EL (cell line): ENCODE measurements at places on chromosomes 4 and X.

- DNase-seq = no peak
Measured at GRCh38 chrX:45783002-45783401, 582.3 kb upstream of the DIPK2B start.

GRCh38 chr4:53987761-53988171 lies 76.6 kb downstream of the CHIC2 start:
- peak; percentile 64 for DNase-seq

- DNase-seq = peak; percentile 55
Measured at GRCh38 chr4:21858971-21859370, 89.6 kb downstream of the KCNIP4 start.

DNA sequence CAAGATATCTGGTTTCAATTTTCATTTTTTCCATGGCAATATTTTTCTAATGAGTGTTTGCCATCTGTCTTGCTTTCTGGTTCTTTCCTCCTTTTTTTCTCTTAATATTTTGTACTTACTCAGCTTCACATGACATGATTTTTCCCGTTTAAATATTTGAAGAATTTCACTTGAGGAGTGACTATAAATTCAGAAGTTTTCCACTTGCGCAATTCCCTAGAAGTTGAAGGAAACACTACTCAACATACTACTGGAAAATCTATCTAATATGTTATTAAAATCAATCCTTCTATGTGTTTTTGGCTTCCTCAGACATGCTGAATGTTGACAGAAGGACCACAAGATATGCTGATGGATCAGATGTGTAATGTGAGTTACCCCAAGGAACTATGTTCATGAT lies 36.8 kb upstream of the BANK1 start:
- DNase-seq = peak; percentile 35

GRCh38 chrX:1597345-1598020 lies 6.1 kb downstream of the AKAP17A start:
- no peak for DNase-seq

GRCh38 chr4:103429283-103429682 lies 231.1 kb upstream of the CENPE start:
- peak; percentile 4 for DNase-seq

DNA sequence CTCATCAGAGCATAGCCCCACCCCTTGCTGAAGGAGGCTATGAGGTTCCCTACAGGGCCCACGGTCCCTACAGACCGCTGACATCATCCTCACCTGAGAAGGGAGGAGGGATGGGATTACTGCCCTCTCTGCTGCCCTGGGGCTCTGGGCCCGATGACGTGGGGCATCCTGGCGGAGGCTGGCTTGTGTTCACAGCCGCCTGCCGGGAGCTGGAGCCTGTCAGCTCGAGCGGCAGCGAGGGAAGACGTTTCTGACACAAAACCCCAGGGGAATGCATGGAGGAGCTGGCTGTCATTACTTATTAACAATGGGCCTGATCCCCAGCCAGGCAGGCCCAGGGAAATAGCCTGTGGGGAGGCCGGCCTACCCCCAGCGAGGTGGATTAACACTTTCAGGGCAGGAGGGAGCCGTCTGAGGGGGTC lies 106.6 kb upstream of the ATP6AP2 start:
- no peak for DNase-seq

DNA sequence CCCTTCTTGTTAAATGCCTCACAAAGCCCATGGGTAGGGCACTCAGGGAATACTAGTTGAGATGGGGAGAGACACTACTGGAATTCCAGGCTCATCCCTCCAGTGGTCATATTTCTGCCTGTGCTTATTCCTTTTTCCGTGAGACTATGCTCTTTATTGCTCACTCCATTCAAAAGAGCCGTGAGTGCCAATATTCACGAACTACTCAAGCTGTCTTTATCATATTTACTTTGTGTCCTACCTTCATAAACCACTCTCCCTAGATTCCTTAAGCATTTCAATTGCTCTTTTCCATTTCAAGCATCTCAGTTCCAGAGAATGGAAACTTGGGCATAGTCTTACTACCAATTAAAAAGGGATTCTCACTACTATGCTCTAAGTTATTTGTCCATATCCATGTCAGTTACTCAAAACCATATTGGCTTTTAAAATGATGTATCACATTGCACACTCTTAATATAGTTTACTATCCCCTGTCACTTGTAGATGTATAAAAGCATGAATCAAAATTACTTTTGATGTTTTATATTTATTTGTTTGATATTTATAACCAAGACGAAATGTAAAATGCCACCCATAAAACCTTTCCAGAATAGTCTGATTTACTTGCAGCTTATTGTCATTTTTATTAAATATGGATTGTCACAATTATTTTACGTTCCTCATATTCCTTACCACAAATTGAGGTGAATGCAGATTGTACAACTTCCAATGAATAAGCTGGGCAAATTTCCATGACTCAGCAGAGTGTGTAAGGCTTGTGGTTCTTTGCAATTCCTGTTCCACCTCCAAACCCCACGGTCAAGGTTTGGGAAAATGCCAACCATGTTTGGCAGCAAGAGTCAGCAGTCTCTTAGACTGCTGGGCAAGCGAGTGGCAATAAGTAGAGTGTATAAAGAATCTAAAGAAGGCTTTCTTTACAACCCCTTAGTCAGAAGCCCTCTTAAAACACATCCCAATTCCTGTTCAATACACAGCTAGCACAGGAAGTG lies 24.4 kb downstream of the ENOX2 start:
- DNase-seq = peak; percentile 83

- no peak for DNase-seq
Measured at GRCh38 chr4:7878323-7878722, 61.3 kb downstream of the AFAP1 start.

DNA sequence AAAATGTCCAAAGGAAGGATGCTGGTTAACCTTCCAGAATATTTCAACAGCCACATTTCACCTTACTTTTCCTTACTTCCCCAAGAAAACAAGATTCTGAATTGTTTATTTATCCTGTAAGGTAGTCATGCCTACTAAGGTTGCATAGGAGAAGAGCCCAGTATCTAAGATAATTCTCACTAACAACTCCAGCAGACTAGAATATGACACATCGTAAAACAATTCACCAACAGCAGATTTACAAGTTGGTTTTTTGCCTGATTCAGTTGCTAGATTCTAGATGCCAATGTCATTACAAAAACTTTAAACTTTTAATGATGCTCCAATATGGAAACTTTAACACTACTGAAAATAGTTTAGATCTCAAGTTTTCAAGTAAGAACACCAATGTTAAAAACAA lies 176.4 kb downstream of the IL13RA2 start:
- DNase-seq = peak; percentile 28

DNA sequence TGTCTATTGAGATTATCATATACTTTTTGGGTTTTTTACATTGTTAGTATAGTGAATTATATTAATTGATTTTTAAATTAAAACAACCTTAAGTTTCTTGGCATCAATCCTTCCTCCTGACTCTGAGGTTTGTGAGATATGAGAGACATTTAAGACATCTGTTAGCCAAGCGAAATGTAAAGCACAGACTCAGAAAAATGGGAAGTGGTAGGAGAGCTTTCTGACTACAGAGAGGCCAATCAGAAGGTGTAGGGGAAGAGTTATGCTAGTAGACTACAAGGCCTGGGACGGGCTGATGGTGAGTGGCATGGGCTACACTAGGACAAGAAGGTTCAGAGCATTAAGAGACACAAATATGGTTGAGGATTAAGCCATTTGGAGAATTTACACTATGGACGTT lies 255.4 kb downstream of the PRDM5 start:
- no peak for DNase-seq

DNA sequence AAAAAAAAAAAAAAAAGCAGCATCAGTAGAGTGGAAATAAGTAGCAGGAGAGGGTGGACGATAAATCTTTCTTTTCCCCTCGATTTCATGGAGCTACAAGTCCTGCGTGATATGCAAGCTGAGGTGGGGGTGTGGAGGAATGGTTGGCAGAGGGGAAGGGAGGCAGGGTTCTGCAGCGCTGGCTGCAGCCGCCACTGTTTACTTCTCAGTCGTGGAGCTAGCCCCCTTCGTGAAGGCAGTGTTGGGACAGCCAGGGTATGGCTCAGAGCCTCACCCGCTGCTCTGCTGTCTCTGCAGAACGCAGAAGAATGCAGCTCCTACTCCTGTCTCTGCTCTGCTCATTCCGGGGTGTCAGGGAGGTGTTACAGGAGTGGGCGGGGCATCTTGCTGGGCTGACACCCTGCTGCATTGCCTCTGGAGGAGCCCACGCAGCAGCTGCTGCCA lies 140.6 kb downstream of the GPM6A start:
- peak; percentile 4 for DNase-seq
